Kidney tubule cell (primary cell): ENCODE measurements at places on chromosomes 2 and 18.

- peak; percentile 46 for DNase-seq
Measured at GRCh38 chr2:232632904-232633412, 446 bp upstream of the EFHD1 start.

DNA sequence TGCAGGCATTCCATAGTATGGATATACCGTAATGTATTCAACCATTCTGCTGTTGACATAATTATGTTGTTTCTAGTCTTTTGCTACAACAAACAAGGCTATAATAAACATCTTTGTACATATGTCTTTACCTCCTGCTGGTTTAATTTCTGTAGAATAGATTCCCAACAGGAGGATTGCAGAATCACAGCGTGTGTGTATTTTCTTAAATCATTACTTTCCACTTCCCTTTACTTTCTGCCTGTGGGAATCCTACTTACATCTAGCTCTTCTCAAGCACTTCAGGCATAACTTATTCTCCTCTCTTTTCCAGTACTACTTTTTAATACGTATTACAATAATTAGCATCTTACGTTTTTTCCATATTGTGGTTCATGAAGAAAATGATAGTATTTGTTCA is 13.0 kb upstream of the RIOK3 start:
- DNase-seq = no peak

DNA sequence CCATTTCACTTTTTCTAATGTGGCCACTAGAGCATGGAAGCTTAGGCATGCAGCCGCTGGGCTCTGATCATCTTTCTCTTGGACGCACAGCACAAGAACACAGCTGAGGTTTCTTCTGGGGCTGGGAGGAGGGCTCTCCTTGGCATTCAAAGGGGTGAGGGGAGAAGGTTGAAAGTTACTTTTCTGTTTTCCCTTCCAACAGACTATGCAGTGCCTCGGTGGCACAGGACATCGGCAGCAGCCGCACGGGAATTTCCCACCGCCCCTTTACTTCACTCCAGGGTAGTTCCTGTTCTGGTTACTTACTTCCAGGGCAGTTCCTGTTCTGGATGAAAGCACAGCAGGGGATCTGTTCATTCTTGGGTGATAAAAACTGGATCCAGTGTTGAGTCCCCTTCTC is 18.9 kb upstream of the MAL start:
- DNase-seq = peak; percentile 47

- no peak for DNase-seq
Measured at GRCh38 chr2:134586326-134586965, 132.4 kb downstream of the TMEM163 start.

DNA sequence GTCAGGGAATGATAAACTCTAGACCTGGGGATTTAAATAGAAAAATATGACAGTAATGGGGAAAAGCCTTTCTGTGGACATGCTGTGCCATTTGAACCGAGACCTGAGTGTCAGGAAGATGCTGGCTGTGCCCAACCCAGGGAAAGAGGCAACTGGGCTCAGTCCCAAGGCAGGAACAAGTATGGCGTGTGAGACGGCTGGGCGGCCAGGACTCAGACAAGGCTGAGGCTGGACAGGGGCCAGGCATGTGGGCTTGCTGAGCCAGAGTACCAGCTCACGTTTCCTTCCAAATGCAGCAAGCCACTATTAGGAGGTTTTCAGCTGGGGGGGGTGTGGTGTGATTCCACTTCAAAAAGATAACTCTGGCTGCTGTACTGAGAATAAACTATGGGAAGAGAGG is 92.4 kb downstream of the INPP5D start:
- DNase-seq = no peak

- peak; percentile 31 for DNase-seq
Measured at GRCh38 chr2:68292108-68292710, 27.5 kb downstream of the CNRIP1 start.

DNA sequence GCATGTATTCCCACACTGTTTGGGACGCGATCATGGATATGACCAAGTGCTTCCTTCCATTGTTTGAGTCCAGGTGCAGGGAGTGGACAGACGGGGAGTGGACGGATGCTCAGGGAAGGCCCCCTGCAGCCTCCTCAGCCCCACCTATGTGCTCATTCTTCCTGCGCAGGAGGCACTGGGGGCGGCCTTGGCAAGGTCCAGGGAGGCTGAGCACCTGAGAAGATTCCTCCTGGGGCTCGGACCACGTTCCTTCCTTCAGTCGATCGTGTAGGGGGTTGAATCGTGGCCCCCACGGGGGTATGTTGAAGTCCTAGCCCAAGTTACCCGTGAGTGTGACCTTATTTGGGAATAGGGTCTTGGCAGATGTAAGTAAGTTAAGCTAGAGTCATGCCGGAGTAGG is 60.4 kb downstream of the ASB1 start:
- no peak for DNase-seq

- no peak for DNase-seq
Measured at GRCh38 chr2:165818920-165819319, 24.9 kb upstream of the GALNT3 start.

DNA sequence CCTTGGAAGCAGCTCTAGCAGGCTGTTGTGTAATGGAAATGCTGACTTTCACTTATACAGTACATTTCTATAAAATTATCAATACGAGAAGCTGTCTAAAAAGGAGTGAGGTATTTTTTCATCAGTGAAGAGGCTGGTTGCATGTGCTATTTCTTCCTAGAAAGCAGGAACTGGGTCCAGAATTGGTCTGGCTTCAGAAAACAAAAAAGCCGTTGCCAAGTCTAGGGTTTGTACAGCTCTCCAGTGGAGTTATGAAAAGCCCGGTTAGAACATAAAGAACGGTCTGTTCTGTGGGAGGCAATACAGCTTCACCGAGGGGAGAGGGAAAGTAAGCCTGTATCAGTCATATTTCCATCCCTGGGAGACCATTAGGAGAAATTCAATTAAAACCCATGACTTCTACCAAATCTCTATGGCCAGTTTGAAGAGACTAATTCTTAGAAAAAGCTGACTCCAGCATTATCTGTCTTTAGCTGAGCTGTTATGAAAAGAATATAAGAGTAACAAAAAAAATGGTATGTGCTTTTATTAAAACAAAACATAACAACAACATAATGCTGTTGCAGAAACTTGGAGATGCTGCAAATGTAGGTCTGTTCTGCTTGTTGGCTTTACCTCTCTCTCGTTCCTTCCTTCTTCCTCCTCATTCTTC is 217.0 kb downstream of the CMPK2 start:
- DNase-seq = no peak

DNA sequence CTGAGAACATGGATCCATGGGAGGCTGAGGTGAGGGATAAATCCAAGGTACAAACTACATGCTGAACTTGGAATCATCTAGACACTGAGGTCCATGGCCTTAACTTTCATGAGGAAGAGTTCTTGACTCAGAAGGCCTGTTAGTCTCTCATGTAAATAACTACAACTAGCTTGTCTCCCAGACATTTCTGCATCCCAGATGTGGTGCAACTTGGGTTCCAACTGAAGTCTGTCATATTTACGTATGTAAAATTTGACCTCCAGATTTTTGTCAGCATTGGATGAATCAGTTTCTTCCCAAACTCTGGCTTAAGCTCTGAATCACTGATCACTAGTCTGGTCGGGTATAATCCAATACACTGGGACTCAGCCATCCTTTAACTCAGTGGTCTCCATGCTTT is 306.9 kb downstream of the PDE11A start:
- no peak for DNase-seq

DNA sequence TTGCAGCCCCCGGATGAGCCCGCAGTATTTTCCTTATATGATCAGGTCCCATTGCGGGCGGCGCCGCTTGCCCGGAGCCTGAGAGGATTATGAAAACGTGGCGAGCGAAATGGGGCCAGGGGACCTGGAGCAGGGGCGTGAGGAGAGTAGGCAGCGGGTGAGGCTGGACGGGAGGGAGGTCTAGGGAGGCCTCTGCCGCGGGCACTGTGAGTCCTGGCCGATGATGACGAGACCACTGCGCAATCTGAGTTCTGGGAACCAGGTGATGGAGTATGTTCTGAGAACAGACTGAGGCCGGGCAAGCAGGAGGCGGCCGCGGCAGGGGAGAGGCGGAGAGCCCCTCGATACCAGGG is 790 bp upstream of the ACAA2 start:
- peak; percentile 52 for DNase-seq

DNA sequence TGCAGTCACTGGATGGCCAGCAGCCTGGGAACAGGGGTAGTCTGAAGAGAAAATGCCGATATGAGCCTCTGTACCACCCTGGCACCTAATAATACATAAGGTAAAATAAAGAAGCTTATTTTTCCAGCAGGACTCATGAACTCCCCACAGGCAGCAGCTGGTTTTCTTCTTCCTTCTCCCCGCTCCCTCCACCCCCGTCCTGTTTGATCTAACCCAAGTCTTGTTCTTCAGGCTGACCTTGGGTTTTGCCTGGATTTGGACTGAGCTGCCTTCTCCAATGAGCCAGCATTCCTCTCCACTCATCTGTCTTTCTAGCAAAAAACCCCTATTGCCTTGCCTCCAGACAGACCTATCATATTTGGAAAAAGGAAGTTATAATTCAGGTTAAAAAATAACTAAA is 111.8 kb downstream of the CELF4 start:
- DNase-seq = no peak

GRCh38 chr18:31773774-31774476 is 13.2 kb upstream of the SLC25A52 start:
- DNase-seq = no peak

GRCh38 chr2:70615222-70615621 is 61.6 kb upstream of the TGFA start:
- DNase-seq = no peak

- DNase-seq = no peak
Measured at GRCh38 chr18:61842146-61842545, 50.7 kb downstream of the RNF152 start.

DNA sequence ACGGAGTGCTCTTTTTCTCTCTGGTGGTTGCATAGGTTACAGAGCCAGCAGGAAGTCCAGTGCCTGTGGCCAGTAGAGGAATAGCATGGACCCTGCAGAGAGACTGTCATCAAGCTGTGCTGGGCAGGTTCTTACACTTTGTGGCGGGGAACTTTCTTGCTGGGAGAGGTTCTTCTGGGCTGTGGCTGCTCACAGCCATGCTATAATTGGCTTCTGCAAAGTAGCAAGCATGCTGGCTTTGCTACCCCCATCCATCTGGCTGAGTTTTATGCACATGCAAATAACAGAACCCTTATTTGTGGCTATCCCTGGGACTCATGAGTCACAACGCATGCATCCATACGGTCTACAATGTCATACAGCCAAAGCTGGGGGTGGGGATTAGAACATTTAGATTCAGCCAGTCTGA is 68.9 kb downstream of the PLCL1 start:
- DNase-seq = peak; percentile 17

DNA sequence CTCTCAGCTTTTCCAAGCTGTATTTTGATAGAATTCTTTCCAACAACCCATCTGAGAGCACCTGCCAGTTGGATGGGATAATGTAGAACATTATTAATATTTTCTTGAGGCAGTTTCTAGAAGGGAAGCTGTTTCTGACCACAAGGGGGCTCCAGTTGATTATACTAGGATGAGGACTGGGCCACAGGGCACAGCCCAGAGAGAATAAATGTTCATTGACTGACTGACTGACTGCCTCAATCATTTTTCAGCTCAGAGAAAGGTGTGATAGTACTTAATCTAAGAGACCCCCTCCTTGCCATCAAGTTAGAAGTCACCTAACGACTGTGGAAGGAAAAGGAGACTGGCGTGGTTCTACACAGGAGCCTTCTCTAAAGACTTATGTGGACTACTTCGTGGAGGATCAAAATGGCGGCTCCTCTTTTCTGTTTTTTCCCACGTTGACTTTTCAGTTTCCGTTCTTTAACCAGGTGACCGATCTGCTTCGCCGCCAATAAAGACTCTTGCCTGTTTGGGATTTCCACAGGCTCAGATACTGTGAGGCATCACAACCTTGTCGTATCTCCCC is 31.9 kb upstream of the CREG2 start:
- DNase-seq = peak; percentile 66

- DNase-seq = no peak
Measured at GRCh38 chr2:133588144-133588543, 19.9 kb upstream of the NCKAP5 start.

GRCh38 chr18:73739098-73739497 is 408.5 kb downstream of the FBXO15 start:
- peak; percentile 45 for DNase-seq

DNA sequence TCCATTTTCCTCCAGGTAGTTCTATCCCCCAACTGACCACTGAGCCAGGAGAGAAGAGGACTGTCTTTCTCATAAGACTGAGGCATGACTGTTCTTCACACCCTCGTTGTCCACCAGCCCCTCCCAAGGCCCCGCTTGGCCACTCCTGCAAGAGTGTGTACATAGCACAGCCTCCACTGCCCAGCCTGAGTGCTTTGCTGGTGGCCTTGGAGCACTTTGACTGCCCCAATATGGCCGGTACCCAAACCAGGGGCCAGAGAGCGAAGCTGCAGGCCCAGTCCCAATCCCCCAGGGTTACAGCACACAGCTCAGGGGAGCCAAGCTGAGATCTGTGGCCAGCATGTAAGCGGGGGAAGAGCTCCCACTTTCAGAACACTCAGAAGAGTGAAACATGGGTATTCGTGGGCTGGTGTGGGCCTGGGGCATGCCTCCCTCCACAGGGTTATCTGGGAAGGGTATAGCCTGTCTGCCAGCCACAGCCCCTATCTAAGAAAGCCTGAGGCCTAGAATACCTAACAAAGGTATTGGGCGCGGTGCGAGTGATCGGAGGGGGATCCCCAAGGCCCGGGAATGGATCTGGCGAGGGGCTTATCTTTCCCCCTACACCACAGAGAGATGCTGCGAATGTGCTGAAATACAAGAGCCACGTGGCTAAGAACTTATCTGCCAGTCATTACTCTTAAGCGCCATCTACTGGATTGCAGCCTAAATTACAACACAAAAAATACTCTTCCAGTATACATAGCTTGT is 163.8 kb downstream of the WDPCP start:
- peak; percentile 62 for DNase-seq

DNA sequence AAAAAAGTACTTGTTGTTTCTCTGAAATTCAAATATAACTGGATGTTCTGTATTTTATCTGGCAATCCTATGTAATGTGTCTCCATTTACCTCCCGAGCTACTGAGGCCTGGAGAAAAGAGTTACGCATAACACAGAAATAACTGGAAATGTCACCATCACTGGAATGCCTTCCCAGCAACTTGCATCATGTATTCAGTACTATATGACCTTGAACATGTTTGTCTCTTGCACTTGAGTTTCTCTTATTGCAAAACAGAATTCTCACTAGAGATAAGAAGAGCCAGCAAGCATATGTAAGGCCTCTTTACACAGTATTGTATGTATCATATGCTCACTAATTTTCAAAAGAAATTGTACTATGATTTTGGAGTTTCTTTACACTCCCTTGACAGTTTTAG is 99.6 kb upstream of the CTAGE1 start:
- DNase-seq = no peak

- DNase-seq = peak; percentile 72
Measured at GRCh38 chr2:122703676-122704075, 948.2 kb downstream of the TSN start.

GRCh38 chr2:40403233-40403836 is 48.6 kb downstream of the SLC8A1 start:
- peak; percentile 57 for DNase-seq

GRCh38 chr18:25639596-25639995 is 287.6 kb upstream of the ZNF521 start:
- DNase-seq = no peak

- DNase-seq = peak; percentile 50
Measured at GRCh38 chr2:47437287-47437686, 34.3 kb downstream of the MSH2 start.
